ENCODE measurements at places on chromosomes 7 and 10. TPM values are rescaled to one million over a fixed set of nuclear protein-coding genes. Genes with fewer than 3 reads are reported as not detected.

NKX6-2 gene
- not detected for total RNA-seq

- DNase-seq = peak; percentile 75
These were observed 87.8 kb downstream of the BTRC start for GRCh38 chr10:101441541-101442455.

SLC26A5 gene
- not detected for total RNA-seq

DNA sequence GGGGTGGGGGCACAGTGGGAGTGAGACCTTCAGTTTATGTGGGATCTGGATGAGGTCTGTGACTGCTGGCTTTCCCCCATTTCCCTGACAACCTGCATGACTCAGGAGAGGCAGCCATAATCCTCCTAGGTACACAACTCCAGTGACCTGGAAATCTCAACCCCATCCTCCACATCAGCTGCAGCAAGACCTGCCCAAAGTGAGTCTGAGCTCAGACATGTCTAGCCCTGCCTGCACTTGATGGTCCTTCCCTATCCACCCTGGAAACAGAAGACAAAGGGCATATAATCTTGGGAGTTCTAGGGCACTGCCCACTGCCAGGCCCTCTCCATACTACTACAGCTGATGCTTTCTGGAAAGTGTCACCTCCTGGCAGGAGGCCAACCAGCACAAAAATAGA is 75.6 kb downstream of the GRM8 start:
- no peak for DNase-seq

MCM10 gene
- total RNA-seq = 3.5 TPM

BMPER gene
- not detected for total RNA-seq

- no peak for DNase-seq
These were observed 31.4 kb upstream of the KMT2C start for GRCh38 chr7:152467225-152467624.

DNA sequence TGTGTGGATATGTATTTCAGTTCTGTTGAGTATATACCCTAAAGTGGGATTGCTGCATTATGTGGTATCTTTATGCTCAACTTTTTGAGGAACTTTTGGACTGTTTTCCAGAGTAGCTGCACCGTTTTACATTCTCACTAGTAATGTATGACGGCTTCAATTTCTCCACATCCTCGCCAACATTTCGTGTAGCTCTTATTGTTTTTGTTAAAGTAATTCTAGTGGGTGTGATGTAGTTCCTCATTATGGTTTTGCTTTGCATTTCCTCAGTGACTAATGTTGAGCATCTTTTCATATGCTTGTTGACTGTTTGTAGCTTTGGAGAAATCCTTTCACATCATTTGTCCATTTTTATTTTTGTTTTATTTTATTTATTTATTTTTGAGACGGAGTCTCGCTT is 4.5 kb downstream of the STMP1 start:
- no peak for DNase-seq

- peak; percentile 72 for DNase-seq
These were observed 72.0 kb downstream of the SLC37A3 start for GRCh38 chr7:140326116-140326928.

- peak; percentile 64 for DNase-seq
These were observed at the start of gene AGK for GRCh38 chr7:141551094-141551781. TSS of gene AGK (plus strand) at chr7:141551410. CDS start at chr7:141555467, 4,057 bp downstream.

COL1A2 gene
- not detected for total RNA-seq

CABCOCO1 gene
- not detected for total RNA-seq

DNA sequence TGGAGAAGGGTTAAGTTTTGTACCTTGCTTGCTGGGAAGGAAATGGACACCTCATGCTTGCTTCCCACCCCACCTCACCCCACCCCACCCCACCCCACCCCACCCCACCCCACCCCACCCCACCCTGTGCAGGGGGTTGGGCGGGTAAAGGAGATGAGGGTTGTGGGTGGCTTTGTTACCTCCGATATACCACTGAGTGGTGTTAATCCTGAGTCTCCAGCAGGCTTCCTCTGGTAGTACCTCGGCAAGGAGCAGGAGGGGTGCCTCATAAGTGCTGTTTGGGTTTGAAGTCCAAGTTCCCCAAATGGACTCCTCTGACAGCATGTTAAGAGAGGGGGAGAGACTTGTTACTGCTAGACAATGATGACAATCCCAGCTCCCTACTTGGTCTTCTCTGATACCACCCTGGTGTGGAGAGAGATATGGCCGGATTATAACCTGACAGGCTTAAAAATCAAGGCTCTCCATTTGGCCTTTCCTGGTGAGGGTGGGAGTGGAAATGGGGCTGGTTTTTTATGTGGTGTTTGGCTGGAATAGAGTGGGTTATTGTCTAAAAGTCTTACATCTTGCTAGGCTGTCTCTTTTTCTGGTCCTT is 11.7 kb downstream of the SAMD8 start:
- no peak for DNase-seq

- DNase-seq = no peak
These were observed 411.5 kb downstream of the GALNT17 start for GRCh38 chr7:71543396-71543795.

GRCh38 chr10:82980321-82980720 is 1105.3 kb downstream of the NRG3 start:
- no peak for DNase-seq

TMEM60 gene
- 7.1 TPM for total RNA-seq

GRCh38 chr7:128688492-128688891 is 16.4 kb downstream of the GARIN1A start:
- no peak for DNase-seq

DNA sequence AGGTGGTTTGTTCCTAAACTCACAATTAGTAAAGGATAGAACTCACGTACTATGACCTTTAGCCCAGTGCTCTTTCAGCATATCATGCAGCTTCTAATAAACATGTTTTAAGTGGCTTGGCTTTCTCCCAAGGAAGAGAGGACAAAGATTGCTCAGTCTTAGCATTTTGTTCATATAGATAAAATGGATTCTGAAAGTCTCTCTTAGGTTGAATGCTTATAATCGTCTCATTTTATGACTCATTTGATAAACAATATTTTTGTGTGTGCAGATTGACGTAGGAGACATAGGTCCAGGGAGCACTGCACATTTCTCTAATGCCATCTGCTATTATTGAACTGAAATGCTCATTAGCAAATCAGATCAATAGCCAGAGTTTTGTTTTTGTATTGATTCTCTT is 44.8 kb downstream of the GNAT3 start:
- peak; percentile 58 for DNase-seq

DNA sequence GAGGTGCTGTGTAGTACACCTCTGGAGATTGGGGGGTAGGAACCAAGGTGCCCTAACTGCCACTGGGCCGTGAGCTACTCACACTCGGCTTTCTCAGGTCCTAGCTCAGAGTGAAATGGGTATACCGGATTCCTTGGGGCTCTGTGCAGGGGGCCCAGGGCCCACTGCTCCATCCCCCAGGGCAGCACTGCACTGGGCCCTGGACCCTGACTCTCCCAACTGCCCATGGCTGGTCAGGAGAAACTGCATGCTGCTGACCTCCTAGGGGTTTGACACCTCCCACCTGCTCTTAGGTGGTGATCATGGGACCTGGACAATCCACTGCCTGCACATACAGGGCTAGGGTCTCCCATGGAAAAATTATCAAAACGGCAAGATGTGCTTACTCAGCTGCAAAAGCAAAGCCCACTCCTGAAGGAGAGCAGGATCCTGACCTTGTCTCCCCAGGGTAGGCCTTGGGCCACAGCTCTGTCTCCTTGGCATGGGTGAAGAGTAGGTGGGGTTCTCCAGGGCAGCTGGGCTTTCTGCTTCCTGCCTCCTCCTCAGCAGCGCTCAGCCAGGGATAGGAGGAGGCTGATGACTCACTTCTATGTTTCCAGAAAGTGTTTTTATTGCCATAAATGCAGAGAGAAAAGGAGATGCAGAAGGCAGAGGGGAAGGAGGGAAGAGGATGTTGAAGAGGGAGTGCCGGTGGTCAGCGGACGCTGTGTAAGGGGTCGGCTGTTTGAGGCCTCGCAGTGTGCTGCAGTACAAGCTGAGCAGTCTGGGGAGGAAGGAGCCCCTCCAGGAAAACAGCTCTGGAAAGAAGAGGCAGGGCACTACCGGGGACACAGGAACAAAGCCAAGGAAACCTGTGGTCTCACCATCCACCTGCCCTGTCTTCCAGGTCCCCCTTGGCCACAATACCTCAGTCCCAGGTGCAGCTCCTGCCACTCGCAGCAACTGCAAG is 107.8 kb downstream of the ARHGAP22 start:
- peak; percentile 63 for DNase-seq

DNA sequence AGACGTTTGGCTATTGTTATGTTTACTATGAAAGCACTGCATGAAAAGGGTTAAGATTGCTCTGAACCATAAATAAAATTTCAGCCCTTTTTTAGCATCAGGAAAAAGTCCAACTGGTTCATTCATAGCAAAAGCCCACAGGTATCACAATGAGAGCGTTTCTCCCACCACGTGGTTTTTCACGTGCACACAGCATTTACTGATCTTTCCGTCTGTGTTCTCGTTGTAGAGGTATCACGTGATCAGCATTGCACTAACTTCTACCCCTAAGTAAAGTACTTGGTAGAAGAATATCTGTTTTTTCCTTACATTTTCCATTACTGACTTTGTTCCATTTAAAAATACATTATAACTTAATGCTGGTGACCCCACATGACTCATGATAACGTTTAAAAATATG is 17.8 kb upstream of the CCDC3 start:
- DNase-seq = no peak

- DNase-seq = no peak
These were observed 17.5 kb downstream of the FAM171A1 start for GRCh38 chr10:15353471-15354017.

MAGI2 gene
- total RNA-seq = 0.07 TPM

OR9A4 gene
- not detected for total RNA-seq

FHIP2A gene
- total RNA-seq = 17.2 TPM

IL2RA gene
- not detected for total RNA-seq
